ENCODE measurements at places on chromosomes 4 and X.

GRCh38 chr4:10058371-10058770 lies 37.1 kb upstream of the SLC2A9 start:
- DNase-seq = no peak

DNA sequence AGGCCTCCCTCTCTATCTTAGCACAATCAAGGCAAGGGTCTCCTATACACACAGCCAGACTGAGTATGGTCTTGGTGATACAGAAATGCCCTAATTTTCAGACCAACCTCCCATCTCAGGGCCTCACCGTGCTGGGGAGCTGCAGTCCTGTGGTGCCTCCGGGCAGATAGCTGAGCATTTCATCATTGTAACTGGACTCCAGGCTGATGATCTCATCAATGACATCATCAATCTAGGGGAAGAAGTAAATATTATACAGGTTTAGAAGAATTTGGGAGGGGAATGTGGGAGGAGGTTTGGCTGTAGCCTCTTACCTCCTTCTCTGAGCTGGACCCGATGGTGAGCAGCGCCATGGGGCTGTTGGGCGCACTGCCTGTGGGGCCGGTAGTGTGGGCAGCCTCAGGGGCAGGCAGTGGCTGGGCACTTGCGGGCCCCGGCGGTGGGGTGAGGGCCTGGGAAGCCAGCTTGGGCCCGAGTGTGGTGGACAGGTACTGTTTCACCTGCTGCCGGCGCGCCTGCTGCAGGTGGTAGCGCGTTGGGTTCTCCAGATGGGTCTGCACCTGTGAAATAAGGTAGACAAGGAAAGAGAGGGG lies 5.2 kb downstream of the TFE3 start:
- no peak for DNase-seq

- peak; percentile 26 for DNase-seq
Measured at GRCh38 chrX:46686003-46686645, 72.8 kb downstream of the SLC9A7 start.

DNA sequence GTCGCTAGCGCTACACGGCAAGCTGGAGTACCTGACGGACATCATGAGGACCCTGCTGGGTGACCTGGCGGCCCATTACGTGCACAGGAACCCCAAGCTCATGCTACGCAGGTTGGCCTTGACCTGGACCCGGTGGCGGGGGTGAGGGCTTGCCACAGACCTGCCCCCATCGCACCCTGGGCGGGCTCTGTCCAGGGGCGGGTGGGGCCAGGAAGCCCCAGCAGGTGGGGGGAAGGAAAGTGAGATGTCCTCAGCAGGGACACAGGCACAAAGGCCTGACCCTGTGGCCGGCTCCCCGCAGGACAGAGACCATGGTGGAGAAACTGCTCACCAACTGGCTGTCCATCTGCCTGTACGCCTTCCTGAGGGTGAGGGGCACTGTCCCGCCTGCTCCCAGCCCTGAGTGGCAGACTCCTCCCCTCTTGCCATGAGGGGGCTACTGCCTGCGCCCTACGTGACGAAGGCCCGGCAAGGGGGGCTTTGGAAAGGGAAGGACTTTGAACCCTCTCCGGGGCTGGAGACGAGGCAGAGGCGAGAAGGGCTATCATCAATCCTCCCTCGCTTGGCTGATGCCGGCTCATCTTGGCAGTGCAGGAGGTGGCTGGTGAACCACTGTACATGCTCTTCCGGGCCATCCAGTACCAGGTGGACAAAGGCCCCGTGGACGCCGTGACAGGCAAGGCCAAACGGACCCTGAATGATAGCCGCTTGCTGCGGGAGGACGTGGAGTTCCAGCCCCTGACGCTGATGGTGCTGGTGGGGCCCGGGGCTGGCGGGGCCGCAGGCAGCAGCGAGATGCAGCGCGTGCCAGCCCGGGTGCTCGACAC lies 5.3 kb upstream of the SRPK3 start:
- DNase-seq = no peak

GRCh38 chrX:47707031-47707780 lies 48.2 kb upstream of the UXT start:
- no peak for DNase-seq

- DNase-seq = no peak
Measured at GRCh38 chrX:1903236-1903935, 288.5 kb downstream of the ASMT start.
